Fibroblast of skin of right biceps (primary cell): ENCODE measurements at places on chromosomes 5 and 9.
A peak's percentile ranks its signal among the peaks of the same experiment; 100 is the strongest.

DNA sequence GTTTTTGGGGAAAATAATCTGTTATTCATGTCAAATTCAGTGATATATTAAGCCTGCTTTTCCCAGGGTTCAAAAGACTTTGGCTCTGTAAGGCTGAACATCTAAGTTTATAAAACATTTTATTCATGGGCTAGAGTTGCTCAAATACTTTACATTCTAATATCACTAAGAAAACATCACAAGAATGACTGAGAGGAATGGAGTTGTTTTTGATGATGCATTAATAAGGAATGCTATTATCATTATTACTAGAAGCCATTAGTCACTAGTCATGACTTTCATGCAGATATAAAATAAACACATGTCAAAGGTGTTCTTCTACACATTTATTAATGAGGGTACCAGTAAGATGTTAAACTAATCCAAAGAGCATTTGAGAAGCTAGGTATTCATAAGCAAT, 185.5 kb upstream of the KCNN2 start:
- peak; percentile 65 for DNase-seq

DNA sequence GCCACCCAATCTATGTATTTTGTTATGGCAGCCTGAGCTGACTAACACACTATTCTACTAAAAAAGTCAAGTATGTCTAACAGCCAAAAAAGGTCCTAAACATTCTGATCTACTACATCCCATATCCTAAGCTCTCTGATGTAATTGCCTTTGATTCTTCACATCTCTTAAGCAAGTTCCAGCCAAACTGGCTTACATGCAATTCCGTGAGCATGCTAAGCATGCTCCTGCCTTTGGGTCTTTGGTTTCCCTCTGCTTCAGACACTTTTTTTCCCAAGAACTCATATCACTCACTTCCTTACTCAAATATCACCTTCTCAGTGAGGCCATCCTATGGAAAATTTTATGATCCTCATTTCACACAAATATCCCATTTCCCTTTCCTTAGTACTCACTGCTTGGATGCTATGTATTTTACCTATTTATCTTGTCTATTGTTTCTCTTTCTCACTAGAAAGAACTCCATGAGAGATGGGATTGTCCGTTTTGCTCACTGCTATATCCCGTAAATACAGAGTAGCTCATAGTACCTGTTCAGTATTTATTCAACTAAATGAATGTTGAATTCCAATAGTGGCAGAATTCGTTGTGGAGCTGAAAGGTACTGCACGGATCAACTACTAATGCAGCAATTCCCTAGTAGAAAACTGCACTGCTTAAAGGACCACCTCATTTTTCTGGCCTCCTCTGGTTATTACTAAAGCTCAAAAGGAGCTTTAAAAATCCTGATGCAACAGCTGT, 2.3 kb upstream of the SLC12A2 start:
- DNase-seq = peak; percentile 12

GRCh38 chr9:72089451-72090130, 29.2 kb upstream of the C9orf57 start:
- no peak for DNase-seq

DNA sequence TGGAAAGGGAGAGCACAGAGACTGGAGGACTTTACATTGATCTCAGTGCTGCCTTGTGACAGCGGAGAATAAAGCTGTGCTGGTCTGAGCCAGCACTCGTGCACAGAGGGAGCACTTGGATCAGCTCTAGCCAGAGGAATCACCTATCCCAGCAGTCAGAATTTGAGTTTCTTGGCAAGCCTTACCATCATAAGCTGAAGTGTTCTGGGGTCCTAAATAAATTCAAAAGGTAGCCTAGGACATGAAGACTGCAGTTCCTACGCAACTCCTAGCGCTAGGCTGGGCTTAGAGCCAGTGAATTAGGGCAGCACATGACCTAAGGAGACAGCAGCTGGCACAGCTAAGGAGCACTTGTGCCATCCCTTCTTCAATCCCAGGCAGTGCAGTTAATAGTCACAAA, 119.5 kb downstream of the HMHB1 start:
- no peak for DNase-seq

- DNase-seq = no peak
Measured at GRCh38 chr5:160493806-160494338, 72.2 kb downstream of the PTTG1 start.

DNA sequence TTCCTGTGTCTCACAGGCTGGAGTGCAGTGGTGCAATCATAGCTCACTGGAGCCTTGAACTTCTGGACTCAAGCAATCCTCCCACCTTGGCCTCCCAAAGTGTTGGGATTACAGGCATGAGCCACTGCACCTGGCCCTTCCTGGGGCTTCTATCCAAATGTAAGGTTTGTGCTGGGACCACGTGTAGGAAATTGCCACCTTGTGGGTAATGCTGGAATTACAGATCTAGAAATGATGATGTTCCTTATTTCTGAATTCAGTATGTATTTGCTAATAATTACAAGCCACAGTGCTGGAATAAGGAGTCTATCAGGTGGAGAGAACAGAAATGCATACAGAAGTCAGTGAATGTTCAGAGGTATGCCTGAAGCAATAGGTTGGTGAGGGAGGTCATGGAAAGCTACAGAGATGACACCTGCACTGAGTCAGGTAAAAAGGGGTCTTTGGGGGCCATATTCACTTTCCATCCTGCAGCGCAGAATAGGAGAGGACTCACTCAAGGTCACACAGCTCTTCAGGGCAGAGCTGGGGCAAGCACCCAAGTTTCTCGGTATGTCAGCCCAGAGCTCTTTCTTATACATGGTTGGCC, 8.8 kb upstream of the IGFBPL1 start:
- DNase-seq = peak; percentile 40

DNA sequence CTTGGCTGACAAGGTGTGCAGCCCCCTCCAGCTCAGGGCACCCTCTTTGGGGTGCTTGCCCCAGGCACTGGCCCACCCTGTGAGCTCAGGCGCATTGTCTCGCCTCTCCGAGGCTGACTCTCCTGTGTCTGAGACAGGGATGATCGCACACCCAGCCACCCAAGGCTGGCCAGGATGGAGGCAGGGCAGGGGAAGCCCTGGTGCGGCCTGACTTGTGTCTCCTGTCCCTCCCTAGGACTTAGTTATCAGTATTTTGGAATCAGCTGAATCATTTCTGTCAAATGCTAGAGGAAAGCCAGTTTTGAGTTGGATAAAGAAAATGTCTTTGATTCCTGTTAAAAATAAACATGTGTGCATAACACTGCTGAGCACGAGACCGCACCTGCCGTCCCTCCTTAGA, 2.5 kb upstream of the DBH start:
- no peak for DNase-seq
